ENCODE measurements at places on chromosomes 3 and 15. TPM values are rescaled to one million over a fixed set of nuclear protein-coding genes. Genes with fewer than 3 reads are reported as not detected.

LSAMP gene
- 4.8 TPM for total RNA-seq

ANKRD34C gene
- total RNA-seq, result not detected

GRCh38 chr3:149390772-149391212 lies 13.3 kb upstream of the TM4SF1 start:
- no peaks in the 10 kb centered on the region for H3K27me3 ChIP-seq
- H3K4me1 ChIP-seq, result no peaks in the 10 kb centered on the region
- H3K27ac ChIP-seq, result no peak overlapping the region
- H3K36me3 ChIP-seq, result no peaks in the 10 kb centered on the region
- no peak overlapping the region for H3K4me3 ChIP-seq
- no peak for DNase-seq

DNA sequence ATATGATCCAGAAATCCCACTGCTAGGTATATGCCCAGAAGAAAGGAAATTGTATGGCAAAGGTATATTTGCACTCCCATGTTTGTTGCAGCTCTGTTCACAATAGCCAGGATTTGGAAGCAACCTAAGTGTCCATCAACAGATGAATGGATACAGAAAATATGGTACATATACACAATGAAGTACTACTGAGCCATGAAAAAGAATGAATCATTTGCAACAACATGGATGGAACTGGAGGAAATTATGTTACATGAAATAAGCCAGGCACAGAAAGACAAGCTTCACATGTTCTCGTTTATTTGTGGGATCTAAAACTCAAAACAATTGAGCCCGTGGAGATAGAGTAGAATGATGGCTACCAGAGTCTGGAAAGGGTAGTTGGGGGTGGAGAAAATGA lies 55.5 kb upstream of the BDH1 start:
- DNase-seq, result no peak
- H3K4me3 ChIP-seq, result no peak overlapping the region
- no peaks in the 10 kb centered on the region for H3K4me1 ChIP-seq
- H3K27ac ChIP-seq, result no peak overlapping the region
- H3K36me3 ChIP-seq, result peaks cover 67% of the 10 kb centered on the region

DNA sequence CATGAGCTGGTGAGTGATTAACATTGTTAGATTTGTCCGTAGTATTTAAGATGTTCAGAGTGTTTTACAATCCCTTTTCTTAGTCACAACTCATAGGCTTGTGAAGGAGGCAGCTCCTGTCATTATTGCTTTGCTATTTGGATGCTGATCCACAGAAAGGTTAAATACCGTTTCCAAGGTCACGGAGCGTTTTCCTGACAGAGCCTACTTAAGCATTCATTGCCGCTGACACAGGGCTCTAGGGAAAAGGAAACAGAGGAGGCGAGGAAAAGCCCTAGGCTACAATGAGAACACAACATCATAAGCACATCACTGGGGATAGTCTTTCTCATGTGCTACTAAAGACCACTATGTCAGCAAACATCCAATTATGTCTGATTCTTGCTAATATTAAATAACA lies 38.5 kb upstream of the CPB1 start:
- no peak for DNase-seq
- H3K27me3 ChIP-seq, result no peaks in the 10 kb centered on the region
- H3K4me3 ChIP-seq, result no peak overlapping the region
- no peaks in the 10 kb centered on the region for H3K4me1 ChIP-seq
- no peaks in the 10 kb centered on the region for H3K36me3 ChIP-seq

DNA sequence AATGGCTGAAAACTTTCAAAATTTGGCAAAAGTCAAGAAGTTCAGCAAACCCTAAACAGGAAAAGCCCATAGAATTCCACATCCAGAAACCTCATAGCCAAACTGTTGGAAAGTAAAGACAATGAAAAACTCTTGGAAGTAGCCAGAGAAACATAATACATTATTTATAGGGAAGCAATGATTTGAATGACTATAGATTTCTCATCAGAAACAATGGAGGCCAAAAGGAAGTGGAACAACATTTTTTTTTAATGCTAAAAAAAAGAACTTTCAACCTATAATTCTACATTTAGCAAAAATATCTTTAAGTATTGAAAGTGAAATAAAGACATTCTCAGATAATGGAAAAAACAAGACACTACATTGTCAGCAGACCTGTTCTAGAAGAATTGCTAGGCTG lies 30.2 kb downstream of the ALPK3 start:
- H3K4me3 ChIP-seq, result no peak overlapping the region
- no peaks in the 10 kb centered on the region for H3K27me3 ChIP-seq
- H3K4me1 ChIP-seq, result peaks cover under 1% of the 10 kb centered on the region
- peaks cover 6% of the 10 kb centered on the region for H3K36me3 ChIP-seq
- no peak for DNase-seq

DNA sequence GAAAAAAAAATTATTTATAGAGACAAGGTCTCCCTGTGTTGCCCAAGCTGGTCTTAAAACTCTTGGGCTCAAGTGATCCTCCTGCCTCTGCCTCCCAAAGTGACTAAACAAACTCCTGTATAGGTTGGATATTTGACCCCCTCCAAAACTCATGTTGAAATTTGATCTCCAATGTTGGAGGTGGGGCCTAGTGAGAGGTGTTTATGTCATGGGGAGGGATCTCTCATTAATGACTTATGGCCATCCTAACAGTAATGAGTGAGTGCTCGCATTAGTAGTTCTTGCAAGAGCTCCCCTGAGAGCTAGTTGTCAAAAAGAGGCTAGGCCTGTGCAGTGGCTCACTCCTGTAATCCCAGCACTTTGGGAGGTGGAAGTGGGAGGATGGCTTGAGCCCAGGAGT lies 141.2 kb downstream of the STT3B start:
- H3K36me3 ChIP-seq, result no peaks in the 10 kb centered on the region
- H3K4me1 ChIP-seq, result peaks cover 9% of the 10 kb centered on the region
- no peak for DNase-seq

DNA sequence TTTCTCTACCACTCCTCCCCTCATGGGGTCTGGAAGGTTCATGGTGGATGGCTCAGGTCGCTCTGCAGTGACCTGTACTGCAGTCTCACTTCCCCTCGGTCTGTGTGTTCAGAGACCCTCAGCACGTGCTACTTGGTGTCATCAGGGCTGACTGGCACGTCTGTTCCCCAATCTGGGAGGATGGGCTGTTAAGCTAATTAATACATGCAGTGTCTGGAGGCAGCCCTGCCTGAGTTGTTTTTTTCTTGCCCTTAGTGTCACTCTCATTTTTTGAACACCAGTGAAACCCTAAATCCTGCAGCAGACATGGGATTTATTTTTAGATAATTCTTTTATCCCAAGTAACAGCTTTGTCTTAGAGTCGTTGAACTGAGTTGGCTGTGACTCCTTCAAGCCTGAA lies 64.6 kb downstream of the ARNT2 start:
- DNase-seq, result no peak
- no peaks in the 10 kb centered on the region for H3K4me1 ChIP-seq
- H3K4me3 ChIP-seq, result no peak overlapping the region
- no peak overlapping the region for H3K27ac ChIP-seq

- DNase-seq, result no peak
- H3K36me3 ChIP-seq, result no peaks in the 10 kb centered on the region
- no peak overlapping the region for H3K27ac ChIP-seq
- H3K4me1 ChIP-seq, result peaks cover 7% of the 10 kb centered on the region
- no peaks in the 10 kb centered on the region for H3K27me3 ChIP-seq
- H3K4me3 ChIP-seq, result no peak overlapping the region
These were observed 8.4 kb downstream of the SNAP23 start for GRCh38 chr15:42503825-42504224.
